Gastrocnemius medialis (tissue), 4 donors: ENCODE measurements at places on chromosomes 3 and 15. TPM values are rescaled to one million over a fixed set of nuclear protein-coding genes. Genes with fewer than 3 reads are reported as not detected.
A peak's percentile ranks its signal among the peaks of the same experiment; 100 is the strongest.

- no peak for DNase-seq
- no peak overlapping the region for H3K27ac ChIP-seq
- H3K36me3 ChIP-seq, result no peaks in the 10 kb centered on the region
- no peaks in the 10 kb centered on the region for H3K4me1 ChIP-seq
- H3K27me3 ChIP-seq, result no peaks in the 10 kb centered on the region
Observed at GRCh38 chr3:99751649-99752048, 66.0 kb upstream of the CMSS1 start.

- DNase-seq, result no peak
- H3K27me3 ChIP-seq, result no peaks in the 10 kb centered on the region
- H3K27ac ChIP-seq, result no peak overlapping the region
- no peaks in the 10 kb centered on the region for H3K36me3 ChIP-seq
Observed at GRCh38 chr3:174331095-174331800, 527.9 kb upstream of the NAALADL2 start.

DNA sequence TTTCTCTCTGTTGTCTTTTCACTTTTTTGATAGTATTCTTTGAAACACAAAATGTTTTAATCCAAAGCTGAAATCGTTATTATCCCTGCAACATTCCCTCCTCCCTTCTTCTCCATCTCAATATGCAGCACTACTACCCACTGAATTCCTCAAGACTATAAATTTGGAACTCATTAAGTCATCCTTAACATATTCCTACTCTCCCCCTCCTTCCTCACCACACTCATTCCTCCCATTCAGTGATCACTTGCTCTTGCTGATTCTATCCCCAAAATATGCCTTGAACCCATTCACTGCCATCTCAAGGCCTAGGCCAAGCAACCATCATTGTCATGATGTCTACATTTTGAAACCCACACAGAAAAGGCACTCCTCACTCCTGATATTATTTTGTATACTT is 2.4 kb upstream of the PIK3R4 start:
- DNase-seq, result no peak
- H3K27ac ChIP-seq, result no peak overlapping the region
- peaks cover 21% of the 10 kb centered on the region for H3K4me1 ChIP-seq
- H3K27me3 ChIP-seq, result no peaks in the 10 kb centered on the region
- H3K36me3 ChIP-seq, result no peaks in the 10 kb centered on the region

- H3K27me3 ChIP-seq, result no peaks in the 10 kb centered on the region
- H3K27ac ChIP-seq, result no peak overlapping the region
- H3K36me3 ChIP-seq, result no peaks in the 10 kb centered on the region
- no peak overlapping the region for H3K4me3 ChIP-seq
- DNase-seq, result no peak
Observed at GRCh38 chr3:116331380-116331779, 113.9 kb downstream of the LSAMP start.

- no peak overlapping the region for H3K27ac ChIP-seq
- no peak for DNase-seq
- no peaks in the 10 kb centered on the region for H3K4me1 ChIP-seq
- no peak overlapping the region for H3K4me3 ChIP-seq
Observed at GRCh38 chr3:94036909-94037507, 8.6 kb upstream of the STX19 start.

DNA sequence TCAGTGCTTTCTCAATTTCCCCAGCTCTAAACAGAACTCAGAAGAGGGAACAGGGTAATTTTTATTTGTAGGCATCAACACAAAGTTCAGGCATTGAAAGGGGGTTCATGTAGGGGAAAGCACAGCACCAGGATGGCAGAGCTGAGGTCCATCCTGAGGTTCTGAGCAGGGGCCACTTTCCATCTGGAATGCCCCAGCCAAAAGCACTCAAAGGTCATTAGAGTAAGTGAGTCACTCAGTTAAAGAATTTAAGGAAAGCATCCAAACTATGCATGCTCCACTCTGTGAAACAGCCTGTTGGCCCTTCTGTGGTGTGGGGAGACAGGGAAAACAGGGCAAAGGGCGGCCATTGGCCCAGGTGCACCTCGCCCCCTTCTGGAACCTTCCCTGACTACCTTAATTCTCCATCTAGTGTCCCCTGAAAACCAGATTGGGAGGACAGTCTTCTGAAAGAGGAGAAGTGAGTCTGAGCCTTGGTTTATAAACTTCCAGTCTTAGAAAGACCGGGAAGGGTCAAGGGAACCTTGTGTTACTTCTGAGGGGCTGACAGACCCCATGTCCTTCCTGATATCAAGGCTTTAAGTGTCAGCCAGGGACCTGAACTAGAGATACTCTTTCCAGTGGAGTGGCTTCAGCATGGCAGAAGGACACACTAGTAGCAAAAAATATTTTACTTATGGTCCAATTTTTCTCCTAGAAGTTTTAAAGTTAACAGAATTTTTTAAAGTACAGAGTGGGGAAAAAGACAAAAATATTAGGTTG is 133.3 kb downstream of the MYLK start:
- no peaks in the 10 kb centered on the region for H3K4me1 ChIP-seq
- no peaks in the 10 kb centered on the region for H3K36me3 ChIP-seq
- no peak overlapping the region for H3K4me3 ChIP-seq
- DNase-seq, result no peak

DNA sequence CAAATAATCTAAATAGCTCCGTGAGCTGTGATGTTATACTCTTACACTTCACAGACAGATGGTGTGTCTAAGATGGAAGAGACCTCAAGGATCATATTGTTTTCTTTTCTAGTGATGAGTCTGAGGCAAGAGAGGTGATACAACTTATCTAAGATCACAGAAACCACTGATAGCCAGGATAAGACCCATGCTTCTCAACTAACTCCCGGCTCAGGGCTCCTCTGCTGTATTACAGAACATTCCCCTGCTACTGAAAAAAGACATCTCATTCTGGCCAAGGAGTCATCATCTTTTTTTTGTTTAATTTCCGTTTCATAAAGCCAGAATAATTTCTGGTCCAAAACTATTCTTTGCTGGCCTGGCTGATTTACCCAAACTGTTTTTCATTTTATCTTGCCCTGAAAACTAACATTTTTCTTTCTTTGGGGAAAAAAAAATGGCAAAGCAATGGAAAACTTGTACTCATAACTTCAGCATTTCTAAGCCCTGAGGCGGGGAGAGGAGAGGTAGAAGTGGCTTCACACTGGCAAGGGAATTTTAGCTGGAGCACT is 46.9 kb upstream of the GAP43 start:
- H3K4me1 ChIP-seq, result no peaks in the 10 kb centered on the region
- no peak overlapping the region for H3K27ac ChIP-seq

DNA sequence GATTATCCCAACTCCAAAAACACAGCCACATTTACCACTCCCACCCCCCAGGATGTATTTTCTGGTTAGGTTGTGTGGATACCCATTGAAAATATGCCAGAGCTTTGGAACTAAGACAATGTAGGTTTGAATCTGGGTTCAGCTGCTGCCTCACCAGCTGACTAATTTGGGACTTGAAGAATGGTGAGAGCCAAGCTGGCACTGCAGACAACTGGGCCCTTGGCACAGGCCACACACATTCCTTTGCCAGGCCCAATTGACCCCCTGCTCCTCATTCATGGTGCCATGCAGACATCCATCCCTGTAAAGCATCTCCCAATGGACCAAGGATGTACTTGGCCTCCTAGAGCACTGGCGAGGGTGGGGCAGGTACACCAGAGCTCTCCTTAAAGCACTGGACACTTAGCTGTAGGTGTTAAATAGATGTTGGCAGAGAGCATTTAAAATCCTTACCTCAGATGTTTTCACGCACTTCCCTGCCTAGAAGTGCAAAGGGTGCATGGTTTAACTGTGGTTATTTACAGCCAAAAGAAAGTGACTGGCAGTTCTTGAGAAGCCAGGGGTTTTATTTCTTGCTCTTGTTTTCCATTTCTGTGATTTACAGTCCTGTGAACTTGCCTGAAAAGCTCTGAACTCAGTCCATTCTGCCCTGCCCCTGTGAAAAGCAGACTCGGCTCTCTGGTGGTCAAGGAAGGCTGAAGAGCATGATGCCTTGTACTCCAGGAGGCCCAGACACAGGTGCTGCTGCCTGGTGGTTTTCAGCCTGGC is 138.5 kb downstream of the CLSTN2 start:
- DNase-seq, result no peak
- H3K36me3 ChIP-seq, result no peaks in the 10 kb centered on the region
- H3K27me3 ChIP-seq, result no peaks in the 10 kb centered on the region
- no peaks in the 10 kb centered on the region for H3K4me1 ChIP-seq
- H3K4me3 ChIP-seq, result no peak overlapping the region

DNA sequence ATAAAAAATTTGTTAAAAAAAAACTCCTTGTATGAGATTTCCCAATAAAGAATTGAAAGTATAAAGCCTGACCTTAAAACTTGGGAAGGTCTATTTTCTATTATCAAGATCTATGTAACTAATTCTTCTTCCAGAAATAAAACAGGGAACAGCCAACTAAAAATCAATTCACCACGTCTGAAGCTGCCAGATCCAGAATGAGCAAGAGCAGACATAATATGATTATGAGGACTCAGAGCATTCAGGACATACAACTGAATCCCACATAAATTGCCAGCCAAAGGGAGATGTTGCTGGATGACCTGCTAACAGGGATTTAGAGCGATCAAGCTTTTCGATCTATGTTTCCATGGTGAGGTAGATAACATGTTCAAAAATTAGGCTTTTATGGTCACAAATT is 1151.3 kb upstream of the CADM2 start:
- no peak overlapping the region for H3K4me3 ChIP-seq
- H3K36me3 ChIP-seq, result no peaks in the 10 kb centered on the region
- H3K27me3 ChIP-seq, result no peaks in the 10 kb centered on the region
- DNase-seq, result no peak
- no peak overlapping the region for H3K27ac ChIP-seq

- H3K27me3 ChIP-seq, result no peaks in the 10 kb centered on the region
- no peaks in the 10 kb centered on the region for H3K36me3 ChIP-seq
- no peak for DNase-seq
- H3K27ac ChIP-seq, result peak overlapping the region; percentile 26
Observed at GRCh38 chr15:98730860-98731711, 82.7 kb downstream of the IGF1R start.

DNA sequence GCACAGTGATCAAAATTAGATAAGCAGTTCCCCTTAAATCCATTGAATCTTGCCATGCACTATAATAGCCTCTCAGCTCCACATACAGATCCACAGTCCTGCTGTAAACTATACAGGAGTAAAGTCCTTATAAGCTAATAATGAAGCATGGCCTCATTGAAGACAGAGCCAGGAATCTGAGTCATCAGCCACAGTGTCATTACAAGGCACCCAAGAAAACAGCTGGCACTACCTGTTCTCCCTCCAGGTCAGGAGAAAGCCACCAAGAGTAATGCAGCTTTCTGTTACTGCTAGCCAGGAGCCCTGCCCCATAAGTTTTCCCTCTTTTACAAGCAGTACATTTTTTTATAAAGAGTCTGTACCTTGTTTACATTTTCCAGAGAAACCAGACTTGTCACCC is 27.3 kb downstream of the WDR49 start:
- H3K27ac ChIP-seq, result no peak overlapping the region
- no peak overlapping the region for H3K4me3 ChIP-seq
- peak; percentile 19 for DNase-seq
- no peaks in the 10 kb centered on the region for H3K4me1 ChIP-seq
- no peaks in the 10 kb centered on the region for H3K36me3 ChIP-seq

DNA sequence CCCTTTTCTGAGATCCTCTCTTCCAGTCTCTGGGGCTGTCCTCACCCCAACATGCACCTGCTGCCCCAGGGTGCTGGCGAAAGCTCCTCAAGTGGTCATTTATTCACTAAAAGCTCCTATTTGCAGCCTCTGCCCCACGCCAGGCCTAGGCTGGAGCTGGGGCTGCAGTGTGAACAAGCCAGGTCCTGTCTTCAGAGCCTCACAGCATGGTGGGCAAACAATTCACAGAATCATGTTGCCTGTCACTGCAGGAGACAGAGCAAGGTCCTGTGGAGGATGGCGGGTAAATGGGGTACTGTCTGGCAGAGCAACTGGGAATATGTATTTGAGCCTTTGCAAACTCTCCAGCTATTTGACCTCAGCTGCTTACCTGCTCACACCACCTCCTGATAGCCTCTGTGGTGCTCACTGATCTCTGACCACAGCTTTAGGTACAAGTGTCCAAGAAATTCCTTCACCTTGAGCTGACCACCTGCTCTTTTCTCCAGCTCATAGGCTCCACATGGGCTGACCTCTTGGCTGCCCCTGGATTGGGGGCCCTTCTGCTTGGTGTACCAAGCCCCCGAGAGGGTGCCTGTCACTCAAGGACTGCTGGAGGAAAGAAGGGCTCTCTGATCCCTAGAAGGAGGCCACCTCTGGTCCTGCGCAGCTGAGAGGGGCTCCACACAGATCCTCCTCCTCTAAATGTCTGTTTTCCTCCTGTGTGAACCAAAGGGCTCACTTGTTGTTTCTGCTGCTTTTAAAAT is 35.6 kb downstream of the AMOTL2 start:
- H3K36me3 ChIP-seq, result no peaks in the 10 kb centered on the region
- no peaks in the 10 kb centered on the region for H3K27me3 ChIP-seq
- no peak for DNase-seq
- peaks cover 4% of the 10 kb centered on the region for H3K4me1 ChIP-seq
- no peak overlapping the region for H3K4me3 ChIP-seq
- no peak overlapping the region for H3K27ac ChIP-seq

DNA sequence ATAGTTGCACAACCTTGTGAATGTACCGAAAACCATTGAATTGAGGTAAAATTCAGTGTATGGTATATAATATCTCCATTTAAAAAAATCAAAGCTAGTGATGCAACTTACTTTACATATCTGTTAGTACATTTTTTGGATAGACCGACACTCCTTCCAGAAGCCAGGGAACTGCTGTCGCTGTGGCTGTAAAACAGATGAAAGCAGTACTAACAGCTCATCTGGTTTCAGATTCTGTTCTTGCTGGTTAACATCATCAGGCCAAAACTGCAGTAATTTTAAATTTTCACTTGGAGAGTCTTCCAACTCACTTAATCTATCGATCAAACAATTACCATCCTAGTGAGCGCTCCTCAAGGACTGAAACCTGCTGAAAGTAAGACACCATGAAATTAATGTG is 145.1 kb downstream of the LRRC28 start:
- no peak overlapping the region for H3K4me3 ChIP-seq
- no peak overlapping the region for H3K27ac ChIP-seq
- H3K36me3 ChIP-seq, result no peaks in the 10 kb centered on the region
- no peaks in the 10 kb centered on the region for H3K27me3 ChIP-seq

GRCh38 chr3:101379658-101380376 is 59.4 kb upstream of the IMPG2 start:
- H3K36me3 ChIP-seq, result no peaks in the 10 kb centered on the region
- no peak for DNase-seq
- H3K27ac ChIP-seq, result no peak overlapping the region
- H3K4me3 ChIP-seq, result no peak overlapping the region

- H3K36me3 ChIP-seq, result no peaks in the 10 kb centered on the region
- H3K27me3 ChIP-seq, result no peaks in the 10 kb centered on the region
- no peak for DNase-seq
- no peak overlapping the region for H3K4me3 ChIP-seq
- H3K4me1 ChIP-seq, result no peaks in the 10 kb centered on the region
Observed at GRCh38 chr3:3632449-3632848, 166.8 kb upstream of the LRRN1 start.

The GABRB3 gene
- 0.39 TPM for total RNA-seq

The MORC1 gene
- total RNA-seq, result not detected

The ECE2 gene
- total RNA-seq, result not detected

The CLDN16 gene
- total RNA-seq, result not detected

The HIGD2B gene
- total RNA-seq, result not detected

The PLSCR2 gene
- not detected for total RNA-seq

The WDR93 gene
- total RNA-seq, result not detected

The BBX gene
- 48.3 TPM for total RNA-seq

The ADAMTSL3 gene
- total RNA-seq, result 0.66 TPM

The CHDH gene
- total RNA-seq, result 3.3 TPM

The CAPN7 gene
- total RNA-seq, result 44.2 TPM
